ENCODE measurements at places on chromosomes 11 and 22.

DNA sequence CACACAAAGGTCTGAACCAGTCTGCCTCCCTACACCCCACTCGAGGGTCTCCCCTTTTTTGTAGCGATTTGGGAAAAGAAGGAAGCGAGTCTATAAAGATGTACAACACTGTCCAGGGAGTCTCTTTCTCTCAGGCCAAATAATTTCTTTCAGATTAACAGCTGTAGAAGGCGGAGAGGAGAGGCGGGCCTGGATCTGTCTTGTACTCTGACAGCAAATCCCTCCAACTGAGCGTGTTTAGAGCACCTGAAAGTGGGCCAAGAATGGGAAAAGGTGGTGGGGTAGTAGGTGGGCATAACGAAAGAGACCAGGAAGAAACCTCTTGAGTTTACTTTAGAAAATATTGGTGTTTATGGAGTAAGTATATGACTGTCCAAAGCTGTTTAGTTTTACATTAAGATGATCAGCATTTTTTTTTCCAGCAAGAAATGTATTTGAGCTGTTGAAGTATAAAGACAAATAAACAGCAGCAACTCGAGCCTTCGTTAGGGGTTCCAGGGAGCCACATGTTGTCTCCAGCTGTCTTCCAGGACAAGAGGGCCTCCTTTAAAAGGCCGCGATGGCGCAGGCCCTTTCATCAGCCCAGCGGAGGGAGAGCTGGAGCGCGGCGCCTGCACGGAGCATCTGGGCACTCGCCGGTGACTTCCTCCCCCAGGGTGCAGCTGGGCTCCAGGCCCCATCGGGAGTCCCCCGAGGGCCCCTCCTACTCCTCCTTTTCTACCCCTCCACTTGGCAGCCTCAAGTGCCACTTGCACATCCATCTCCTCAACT, 34.9 kb downstream of the SCUBE1 start:
- H3K36me3 ChIP-seq: no peaks in the 10 kb centered on the region
- H3K27me3 ChIP-seq: no peaks in the 10 kb centered on the region
- H3K4me1 ChIP-seq: peaks cover 15% of the 10 kb centered on the region
- no peak for DNase-seq
- peak overlapping the region; percentile 19 for H3K27ac ChIP-seq

- peaks cover 21% of the 10 kb centered on the region for H3K4me1 ChIP-seq
- DNase-seq: no peak
- H3K4me3 ChIP-seq: no peak overlapping the region
- no peaks in the 10 kb centered on the region for H3K36me3 ChIP-seq
Measured at GRCh38 chr11:33268945-33269540, 11.9 kb downstream of the HIPK3 start.

DNA sequence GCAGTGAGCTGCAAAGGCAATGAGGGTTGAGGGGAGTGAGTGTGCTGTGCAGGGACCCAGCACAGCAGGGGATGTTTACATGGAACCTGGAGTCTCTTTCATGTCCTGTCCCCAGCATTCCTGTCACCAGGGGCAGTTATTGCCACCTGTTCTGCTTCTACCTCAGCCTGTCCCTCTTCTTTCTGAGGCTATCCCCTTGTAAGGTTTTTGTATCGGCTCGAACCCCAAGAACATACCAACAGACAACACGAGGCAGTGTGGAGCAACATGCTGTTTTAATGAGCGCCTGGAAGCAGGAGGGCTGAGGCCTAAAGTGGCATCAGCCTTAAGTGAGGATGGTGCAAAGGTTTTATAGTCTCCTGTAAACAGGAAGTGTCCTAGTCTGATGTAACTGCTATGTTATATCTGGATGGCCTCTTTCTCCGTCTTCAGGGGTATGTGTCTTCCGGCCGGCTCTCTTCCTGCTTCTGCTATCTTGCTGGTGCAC, 3.9 kb downstream of the SCGB2A2 start:
- no peak overlapping the region for H3K27ac ChIP-seq
- no peaks in the 10 kb centered on the region for H3K36me3 ChIP-seq
- no peaks in the 10 kb centered on the region for H3K4me1 ChIP-seq

DNA sequence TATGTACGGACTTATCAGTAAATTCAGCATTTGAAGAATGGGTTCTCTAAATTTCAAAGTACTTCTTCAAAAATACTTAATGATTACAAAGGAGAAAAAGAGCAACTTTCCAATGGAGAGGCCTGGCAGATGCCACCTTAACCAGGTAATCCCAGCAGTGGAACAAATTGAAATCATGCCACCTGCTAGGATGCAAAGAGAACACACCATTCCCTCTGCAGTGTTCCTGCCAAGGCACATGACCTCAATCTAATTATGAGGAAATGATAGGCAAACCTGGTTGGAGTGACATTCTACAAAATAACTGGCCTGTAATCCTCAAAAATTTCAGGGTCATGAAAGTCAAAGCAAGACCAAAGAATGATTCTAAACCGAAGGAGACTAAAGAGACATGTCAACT, 21.5 kb downstream of the TNRC6B start:
- H3K27ac ChIP-seq: peak overlapping the region; percentile 20
- H3K4me1 ChIP-seq: peaks cover 26% of the 10 kb centered on the region
- no peak overlapping the region for H3K4me3 ChIP-seq
- peaks cover 6% of the 10 kb centered on the region for H3K36me3 ChIP-seq

DNA sequence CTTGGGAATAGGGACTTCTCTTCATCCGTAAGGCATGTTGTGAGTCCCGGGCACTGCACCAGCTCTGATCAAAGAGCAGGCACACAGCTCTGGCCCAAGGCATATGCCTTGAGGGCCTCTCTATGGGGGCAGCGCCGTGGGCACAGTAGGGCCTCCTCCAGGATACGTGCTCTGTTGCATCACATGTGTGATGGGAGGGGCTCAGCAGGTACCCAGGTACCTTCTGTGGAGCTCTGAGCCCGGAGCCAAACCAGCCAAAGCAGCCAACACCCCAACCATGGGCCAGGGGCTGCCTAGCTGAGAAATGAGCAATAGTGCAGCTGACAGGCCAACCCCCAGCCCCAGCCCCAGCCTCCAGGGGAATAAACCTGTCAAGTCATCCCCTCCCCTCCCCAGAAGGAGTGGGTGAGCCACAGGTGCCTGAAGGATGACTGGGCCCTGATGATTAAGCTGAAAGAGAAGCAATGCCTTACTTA, 79.7 kb upstream of the SHISAL1 start:
- H3K36me3 ChIP-seq: no peaks in the 10 kb centered on the region
- peaks cover 33% of the 10 kb centered on the region for H3K4me1 ChIP-seq
- peaks cover 18% of the 10 kb centered on the region for H3K27me3 ChIP-seq

DNA sequence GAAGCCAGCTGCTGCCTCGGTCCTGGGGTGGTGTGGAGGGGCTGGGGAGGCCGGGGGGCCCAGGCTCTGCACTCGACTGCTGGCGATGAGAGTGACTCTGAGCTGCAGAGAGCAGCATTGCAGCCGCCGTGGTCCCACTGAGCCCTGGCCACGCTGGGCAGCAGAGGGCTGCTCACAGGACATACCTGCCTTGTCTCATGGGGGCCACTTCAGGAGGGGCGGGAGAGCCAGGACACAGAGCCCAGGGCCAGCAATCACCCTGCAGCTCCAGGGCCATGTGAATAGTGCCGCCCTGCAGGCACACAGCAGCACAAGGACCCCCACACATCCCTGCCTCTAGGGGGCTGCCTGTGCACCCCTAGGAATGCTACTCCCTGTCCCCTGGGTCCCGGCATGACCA, 147.0 kb downstream of the CRYBB2 start:
- no peak overlapping the region for H3K4me3 ChIP-seq
- no peaks in the 10 kb centered on the region for H3K27me3 ChIP-seq
- H3K27ac ChIP-seq: no peak overlapping the region
- no peaks in the 10 kb centered on the region for H3K4me1 ChIP-seq

GRCh38 chr22:27795053-27795452, 6.5 kb downstream of the MN1 start:
- H3K27ac ChIP-seq: no peak overlapping the region
- H3K27me3 ChIP-seq: peaks cover 57% of the 10 kb centered on the region
- H3K4me3 ChIP-seq: peak overlapping the region; percentile 62
- H3K36me3 ChIP-seq: peaks cover 30% of the 10 kb centered on the region
- no peak for DNase-seq

DNA sequence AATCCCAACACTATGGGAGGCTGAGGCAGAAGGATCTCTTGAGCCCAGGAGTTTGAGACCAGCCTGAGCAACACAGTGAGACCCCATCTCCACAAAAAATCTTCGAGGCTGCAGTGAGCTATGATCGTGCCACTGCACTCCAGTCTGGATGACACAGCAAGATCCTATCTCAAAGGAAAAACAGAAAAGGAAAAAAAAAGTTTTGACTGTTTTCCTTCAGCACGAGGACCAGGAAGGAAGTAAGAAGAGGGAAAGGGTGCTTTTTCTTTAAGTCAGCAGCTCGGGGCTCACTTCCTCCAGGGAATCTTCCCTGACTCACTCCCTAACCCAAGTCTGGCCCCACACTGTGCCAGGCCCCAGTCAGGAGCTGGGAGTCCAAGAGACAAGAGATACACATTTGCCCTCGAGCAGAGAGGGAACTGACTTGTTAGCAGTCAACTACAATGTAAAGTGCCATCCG, 14.2 kb downstream of the ARRB1 start:
- no peaks in the 10 kb centered on the region for H3K36me3 ChIP-seq
- H3K4me1 ChIP-seq: peaks cover 66% of the 10 kb centered on the region
- no peak for DNase-seq
- H3K27me3 ChIP-seq: no peaks in the 10 kb centered on the region
- no peak overlapping the region for H3K4me3 ChIP-seq
- H3K27ac ChIP-seq: peak overlapping the region; percentile 67

DNA sequence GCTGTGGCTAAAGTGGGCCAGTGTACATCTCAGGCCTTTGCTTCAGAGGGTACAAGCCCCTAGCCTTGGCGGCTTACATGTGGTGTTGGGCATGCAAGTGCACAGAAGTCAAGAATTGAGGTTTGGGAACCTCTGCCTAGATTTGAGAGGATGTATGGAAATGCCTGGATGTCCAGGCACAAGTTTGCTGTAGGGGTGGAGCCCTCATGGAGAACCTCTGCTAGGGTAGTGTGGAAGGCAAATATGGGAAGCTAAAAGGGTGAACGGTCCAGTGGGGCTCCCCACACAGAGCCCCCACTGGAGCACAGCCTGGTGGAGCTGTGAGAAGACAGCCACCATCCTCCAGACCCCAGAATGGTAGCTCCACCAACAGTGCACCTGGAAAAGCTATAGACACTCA, 28.5 kb upstream of the PGR start:
- H3K36me3 ChIP-seq: no peaks in the 10 kb centered on the region
- H3K27ac ChIP-seq: no peak overlapping the region
- no peaks in the 10 kb centered on the region for H3K4me1 ChIP-seq
- no peak for DNase-seq
- H3K27me3 ChIP-seq: no peaks in the 10 kb centered on the region

GRCh38 chr22:37659897-37660708, 1.6 kb downstream of the PDXP start:
- H3K4me1 ChIP-seq: peaks cover 41% of the 10 kb centered on the region
- no peaks in the 10 kb centered on the region for H3K36me3 ChIP-seq
- H3K27me3 ChIP-seq: no peaks in the 10 kb centered on the region
- no peak for DNase-seq
- H3K4me3 ChIP-seq: peak overlapping the region; percentile 71
- peak overlapping the region; percentile 94 for H3K27ac ChIP-seq

DNA sequence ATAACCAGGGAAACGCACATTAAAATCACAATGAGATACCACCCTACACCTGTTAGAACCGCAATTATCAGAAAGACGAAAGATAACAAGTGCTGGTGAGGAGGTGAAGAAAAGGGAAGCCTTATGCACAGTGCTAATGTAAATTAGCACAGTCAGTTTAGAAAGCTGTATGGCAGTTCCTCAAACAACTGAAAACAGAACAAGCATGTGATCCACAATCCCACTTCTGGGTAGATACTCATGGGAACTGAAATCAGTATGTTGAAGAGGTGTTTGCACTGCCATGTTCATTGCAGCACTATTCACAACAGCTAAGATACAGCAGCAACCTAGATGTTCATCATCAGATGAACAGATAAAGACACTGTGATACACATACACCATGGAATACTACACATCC, 75.0 kb upstream of the CCND1 start:
- no peak for DNase-seq
- H3K27ac ChIP-seq: no peak overlapping the region
- H3K27me3 ChIP-seq: no peaks in the 10 kb centered on the region
- no peaks in the 10 kb centered on the region for H3K36me3 ChIP-seq
- H3K4me1 ChIP-seq: no peaks in the 10 kb centered on the region

GRCh38 chr11:34665077-34665835, 44.4 kb downstream of the EHF start:
- H3K4me1 ChIP-seq: no peaks in the 10 kb centered on the region
- H3K27me3 ChIP-seq: peaks cover 13% of the 10 kb centered on the region
- no peaks in the 10 kb centered on the region for H3K36me3 ChIP-seq
- no peak overlapping the region for H3K27ac ChIP-seq
- H3K4me3 ChIP-seq: no peak overlapping the region
- DNase-seq: no peak

GRCh38 chr11:33598426-33599069, 102.1 kb downstream of the C11orf91 start:
- no peak overlapping the region for H3K27ac ChIP-seq
- no peak for DNase-seq
- no peaks in the 10 kb centered on the region for H3K36me3 ChIP-seq
- H3K27me3 ChIP-seq: peaks cover 59% of the 10 kb centered on the region
- H3K4me1 ChIP-seq: no peaks in the 10 kb centered on the region

- H3K27me3 ChIP-seq: no peaks in the 10 kb centered on the region
- no peaks in the 10 kb centered on the region for H3K36me3 ChIP-seq
- H3K4me1 ChIP-seq: peaks cover 15% of the 10 kb centered on the region
- no peak overlapping the region for H3K4me3 ChIP-seq
- no peak for DNase-seq
- peak overlapping the region; percentile 79 for H3K27ac ChIP-seq
Measured at GRCh38 chr11:38867338-38867737, 2269.3 kb upstream of the RAG2 start.

GRCh38 chr11:134519390-134519750, 107.3 kb upstream of the B3GAT1 start:
- no peak overlapping the region for H3K27ac ChIP-seq
- no peak overlapping the region for H3K4me3 ChIP-seq
- no peaks in the 10 kb centered on the region for H3K36me3 ChIP-seq
- no peaks in the 10 kb centered on the region for H3K4me1 ChIP-seq
- H3K27me3 ChIP-seq: peaks cover 18% of the 10 kb centered on the region
- no peak for DNase-seq

DNA sequence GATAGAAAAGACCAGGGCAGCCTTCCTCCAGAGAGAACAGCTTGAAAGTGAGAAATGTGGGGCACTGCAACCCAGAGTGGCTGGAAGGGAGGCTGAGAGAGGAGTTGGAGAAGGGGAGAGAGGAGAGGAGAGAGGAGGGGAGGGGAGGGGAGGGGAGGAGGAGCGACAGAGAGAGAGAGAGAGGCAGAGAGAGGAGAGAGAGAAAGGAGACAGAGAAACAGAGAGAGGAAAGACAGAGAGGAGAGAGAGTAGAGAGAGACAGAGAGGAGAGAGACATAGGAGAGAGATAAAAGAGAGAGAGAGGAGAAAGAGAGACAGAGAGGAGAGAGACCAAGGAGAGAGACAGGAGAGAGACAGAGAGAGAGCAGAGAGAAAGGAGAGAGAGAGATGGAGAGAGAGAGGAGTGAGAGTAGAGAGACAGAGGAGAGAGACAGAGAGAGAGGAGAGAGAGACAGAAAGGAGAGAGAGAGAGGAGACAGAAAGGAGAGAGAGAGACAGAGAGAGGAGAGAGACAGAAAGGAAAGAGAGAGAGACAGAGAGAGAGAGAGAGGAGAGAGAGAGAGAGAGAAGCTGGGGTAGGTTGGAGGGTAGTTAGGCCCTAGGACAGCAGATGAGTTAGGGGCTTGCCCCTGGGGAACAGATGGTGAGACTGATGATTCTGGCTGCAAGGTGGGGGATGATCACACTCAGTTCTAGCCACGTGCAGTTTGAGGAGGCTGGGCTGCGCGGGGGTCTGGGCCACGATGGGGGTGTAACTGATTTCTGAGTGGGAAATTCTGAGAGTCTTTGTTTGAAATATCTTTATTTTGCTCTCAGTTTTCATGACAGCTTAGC, 8.5 kb upstream of the SCYL1 start:
- H3K36me3 ChIP-seq: no peaks in the 10 kb centered on the region
- no peaks in the 10 kb centered on the region for H3K27me3 ChIP-seq
- H3K4me3 ChIP-seq: no peak overlapping the region
- peak overlapping the region; percentile 10 for H3K27ac ChIP-seq
